ENCODE measurements at places on chromosomes 3 and 15.

- DNase-seq, result no peak
Observed at GRCh38 chr3:184596886-184597575, 35.4 kb downstream of the EPHB3 start.

GRCh38 chr3:30522476-30522875, 83.9 kb upstream of the TGFBR2 start:
- DNase-seq, result no peak

- no peak for DNase-seq
Observed at GRCh38 chr15:79904271-79904670, 7.5 kb upstream of the MTHFS start.

DNA sequence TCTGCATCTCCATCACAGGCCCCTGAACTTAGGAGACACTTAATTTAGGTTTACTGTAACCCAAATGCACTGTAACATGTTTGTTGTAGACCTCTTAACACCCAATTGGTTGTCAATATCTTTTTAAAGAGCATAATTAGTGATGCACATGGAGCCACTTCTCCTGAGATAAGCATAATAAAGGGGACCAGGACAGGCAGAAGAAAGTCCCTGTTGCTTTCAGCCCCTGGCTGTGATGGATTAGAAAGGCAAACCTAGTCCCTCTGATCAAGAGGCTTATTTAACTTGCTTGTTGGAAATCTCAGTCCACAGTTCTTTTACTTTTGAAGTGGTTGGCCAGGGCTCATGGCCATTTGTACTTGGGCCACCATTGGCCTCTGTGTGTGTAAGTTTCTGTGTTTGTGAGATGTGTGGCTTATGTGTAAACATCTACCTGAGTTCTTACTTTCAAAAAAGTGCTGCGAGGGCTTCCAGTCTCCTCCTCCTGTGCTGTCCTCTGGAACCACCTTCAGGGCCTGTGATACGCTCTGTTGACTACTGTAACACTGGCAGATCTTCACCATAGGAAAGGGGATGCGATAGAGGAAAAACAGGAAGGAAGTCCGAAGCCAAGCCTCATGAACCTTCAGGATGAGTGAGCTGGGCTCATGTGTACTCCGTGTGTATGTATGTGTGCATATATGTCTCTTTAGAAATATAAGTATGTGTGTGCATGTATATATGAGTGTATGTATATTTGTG, 136.2 kb downstream of the EPHB1 start:
- no peak for DNase-seq

DNA sequence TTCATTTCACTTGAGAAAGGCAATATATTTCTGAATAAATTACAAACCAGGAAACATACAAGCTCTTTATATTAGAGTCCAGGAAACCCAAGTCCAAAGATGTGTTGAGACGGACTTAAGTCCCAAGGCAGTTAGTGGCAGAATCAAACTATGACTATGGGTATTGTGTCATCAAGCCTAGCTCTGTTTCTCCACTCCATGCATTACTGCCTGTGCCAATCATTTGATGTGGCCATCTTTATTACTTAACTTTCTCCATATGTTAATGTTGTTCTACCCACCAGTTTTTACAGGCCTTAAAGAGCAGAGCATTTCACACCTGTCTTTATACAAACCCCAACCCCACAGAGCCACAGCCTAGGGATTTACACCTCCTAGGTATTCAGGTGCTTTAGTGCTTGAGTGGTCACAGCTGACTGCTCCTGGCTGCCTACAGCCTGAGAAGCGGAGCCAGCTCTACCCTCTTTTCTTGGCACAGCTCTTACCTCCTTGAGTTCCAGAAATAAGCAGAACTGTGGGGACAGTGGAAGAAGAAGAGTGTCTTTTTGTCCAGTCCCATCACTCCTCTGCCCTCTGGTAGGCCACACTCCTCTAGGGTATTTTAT, 92.1 kb downstream of the DTWD1 start:
- no peak for DNase-seq

GRCh38 chr15:58064980-58065444, 499 bp downstream of the ALDH1A2 start:
- peak; percentile 4 for DNase-seq

DNA sequence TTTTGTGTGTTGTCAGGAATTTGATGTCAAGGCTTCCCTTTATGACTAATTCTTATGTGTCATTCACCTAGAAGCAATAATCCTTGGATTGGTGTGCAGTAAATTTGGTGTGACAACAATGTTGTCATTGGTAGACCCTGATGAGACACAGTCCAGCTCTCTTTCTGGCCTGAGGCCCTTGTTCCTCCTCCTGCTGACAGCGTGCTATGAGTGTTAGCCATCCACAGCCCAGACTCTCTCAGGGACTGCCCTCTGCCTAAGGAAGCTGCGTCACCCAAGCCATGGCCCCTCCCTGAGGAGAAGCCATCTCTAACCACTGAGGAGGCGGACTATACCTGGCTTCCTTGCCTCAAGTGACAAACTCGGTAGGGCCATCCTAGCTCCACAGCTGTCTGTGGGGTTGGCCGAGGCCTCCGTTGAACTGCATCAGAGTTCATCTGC, 13.3 kb upstream of the TM4SF1 start:
- no peak for DNase-seq

GRCh38 chr3:69439643-69440270, 53.9 kb upstream of the FRMD4B start:
- DNase-seq, result no peak

GRCh38 chr15:69766156-69766555, 313.5 kb downstream of the RPLP1 start:
- DNase-seq, result no peak

DNA sequence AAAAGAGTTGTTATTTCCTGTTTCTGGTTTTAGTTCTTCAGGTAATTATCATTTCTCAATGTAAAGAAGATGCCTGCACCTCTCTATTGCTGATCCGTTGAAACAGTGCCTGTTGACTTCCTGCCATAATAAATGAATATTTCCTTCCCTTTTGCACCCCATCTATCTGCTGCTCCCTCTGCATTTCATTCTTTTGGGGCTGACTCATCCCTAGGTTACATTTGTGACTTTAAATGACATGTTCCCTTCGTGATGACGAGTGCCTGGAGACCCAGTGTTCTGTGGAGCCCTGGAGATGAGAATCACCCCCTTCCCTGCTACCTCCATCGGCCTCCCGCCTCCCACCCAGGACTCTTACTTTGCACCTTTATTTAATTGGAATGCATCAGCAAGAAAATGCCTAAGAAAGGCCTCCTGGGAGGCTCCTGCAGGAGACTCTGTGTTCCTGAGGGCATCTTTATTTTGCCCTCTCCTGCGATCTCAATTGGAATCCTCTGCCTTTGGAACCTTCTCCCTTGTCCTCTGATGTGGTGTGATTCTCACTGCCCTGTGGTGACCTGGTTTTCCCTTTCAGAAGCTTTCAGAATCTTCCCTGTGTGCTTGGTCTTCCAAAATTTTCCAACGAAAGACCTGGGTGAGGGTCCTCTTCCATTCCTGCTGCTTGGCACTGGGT, 13.7 kb downstream of the LRRK1 start:
- DNase-seq, result no peak

- no peak for DNase-seq
Observed at GRCh38 chr3:173970281-173970680, 572.7 kb downstream of the NLGN1 start.

DNA sequence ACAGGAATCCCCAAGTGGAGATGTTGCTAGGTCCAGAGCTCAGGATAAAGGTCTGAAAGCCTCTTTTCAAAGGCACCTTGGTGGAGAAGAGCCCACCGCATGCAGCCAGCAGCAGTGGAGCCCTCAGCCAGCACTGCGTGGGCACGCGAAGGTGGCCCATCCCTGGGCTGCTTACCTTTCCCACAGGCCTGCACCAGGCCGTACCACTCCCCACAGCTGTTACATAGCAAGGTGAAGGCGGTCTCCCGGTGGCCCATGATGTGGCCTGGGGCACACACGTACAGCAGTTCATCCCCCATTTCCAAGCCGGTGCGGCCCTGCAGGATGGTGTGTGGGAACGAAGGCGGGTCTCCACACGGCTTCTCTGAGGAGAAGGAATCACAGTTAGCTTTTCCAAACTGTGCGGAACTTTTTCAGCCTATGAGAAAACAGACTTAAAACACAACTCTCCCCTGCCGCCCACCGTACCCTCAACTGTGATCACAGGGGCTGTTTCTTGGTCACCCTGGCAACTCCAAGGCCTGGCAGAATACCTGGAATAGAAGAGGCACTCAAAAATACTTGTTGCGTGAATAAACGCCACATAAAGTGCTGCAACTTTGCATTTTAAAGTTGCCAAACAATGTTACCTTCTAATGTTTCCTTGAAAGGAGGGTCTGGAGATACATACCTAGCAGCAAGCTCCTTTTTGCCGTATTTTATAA, 43.7 kb downstream of the SUSD5 start:
- DNase-seq, result no peak

GRCh38 chr3:171556574-171557145, 96.5 kb upstream of the TNIK start:
- no peak for DNase-seq

DNA sequence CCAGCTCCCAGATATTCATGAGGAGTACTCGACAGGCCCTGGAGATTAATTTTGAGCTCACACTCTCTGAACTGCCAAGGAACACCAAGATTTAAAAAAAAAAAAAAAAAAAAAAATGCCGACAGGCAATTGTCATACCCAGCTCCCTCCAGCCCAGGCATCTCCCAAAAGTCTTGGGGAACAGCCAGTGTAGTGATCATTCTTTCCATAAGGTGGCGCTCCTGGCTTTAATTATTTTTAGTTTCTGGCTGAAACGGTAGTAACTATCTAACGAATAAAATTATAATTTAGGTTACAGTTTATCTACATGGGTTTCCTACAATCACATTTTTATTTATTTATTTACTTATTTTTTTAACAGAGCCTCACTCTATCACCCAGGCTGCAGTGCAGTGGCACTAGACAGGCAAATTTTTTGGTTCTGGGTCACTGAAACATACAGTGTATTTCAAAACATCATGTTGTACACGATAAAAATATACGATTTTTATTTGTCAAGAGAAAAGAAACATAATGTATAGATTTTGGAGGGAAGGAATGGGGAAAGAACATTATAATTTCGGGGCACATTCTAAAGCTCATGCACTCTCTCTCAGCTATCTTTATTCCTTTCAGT, 157.3 kb downstream of the ADAMTS9 start:
- DNase-seq, result peak; percentile 9

- no peak for DNase-seq
Observed at GRCh38 chr3:31057891-31058290, 163.4 kb upstream of the GADL1 start.

DNA sequence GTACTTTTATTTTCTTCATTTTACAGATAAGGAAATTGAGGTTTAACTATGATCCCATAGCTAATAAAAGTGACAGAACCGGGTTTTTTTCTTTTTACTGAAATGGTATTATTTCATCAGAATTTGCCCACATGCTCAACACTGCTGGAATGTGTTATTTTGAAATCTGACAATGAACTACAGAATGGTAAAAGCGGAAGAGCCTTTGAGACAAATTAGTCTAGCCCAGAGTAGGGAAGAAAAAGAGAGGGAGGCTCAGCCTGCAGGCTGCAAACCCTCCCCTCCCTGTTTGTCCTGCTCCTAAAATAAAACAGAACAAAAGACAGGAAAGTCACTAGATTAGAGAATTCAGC, 100.3 kb upstream of the LIPC start:
- DNase-seq, result no peak

GRCh38 chr15:69606144-69606543, 153.5 kb downstream of the RPLP1 start:
- DNase-seq, result no peak

GRCh38 chr15:60583946-60584345, 105.0 kb upstream of the ICE2 start:
- no peak for DNase-seq

DNA sequence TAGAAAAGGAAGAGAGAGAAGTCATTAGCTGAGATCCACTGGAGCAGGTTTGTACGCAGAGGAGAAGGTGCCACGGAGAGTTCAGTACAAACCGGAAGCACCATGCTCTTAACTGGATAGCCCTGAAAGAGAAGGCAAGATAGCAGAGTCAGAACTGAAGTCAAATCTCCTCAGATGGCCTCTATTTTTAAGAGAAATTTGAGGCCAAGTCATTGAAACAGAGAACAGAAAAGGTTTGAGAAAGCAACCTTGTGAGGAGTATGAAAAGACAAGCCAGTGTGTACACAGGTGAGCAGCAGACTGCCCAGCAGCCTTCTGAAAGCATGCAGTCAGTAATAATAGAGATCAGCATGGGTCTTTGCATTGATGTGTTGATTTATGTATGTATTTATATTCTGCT, 66.1 kb upstream of the SPRED1 start:
- DNase-seq, result no peak
